Kidney epithelial cell (primary cell): ENCODE measurements at places on chromosomes 5 and 9.

DNA sequence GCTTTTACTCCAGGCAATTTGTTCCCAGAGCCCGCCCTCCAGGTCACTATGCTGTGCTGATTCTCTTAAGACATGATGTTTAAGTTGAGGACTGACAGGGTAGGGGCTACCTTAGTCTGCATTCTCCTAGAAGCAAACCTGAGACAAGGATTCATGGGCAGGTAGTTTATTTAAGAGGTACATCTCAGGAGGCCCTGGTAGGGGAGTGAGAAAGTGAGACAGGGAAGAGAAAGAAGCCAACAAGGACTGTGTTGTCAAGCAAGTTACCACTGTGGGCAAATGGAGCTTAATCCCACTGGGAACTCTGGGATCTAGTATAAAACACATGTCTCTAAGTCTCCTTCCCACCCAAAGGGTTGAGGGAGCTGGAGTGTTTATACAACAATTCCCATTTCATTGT lies 43.6 kb upstream of the FSTL4 start:
- no peak for DNase-seq

DNA sequence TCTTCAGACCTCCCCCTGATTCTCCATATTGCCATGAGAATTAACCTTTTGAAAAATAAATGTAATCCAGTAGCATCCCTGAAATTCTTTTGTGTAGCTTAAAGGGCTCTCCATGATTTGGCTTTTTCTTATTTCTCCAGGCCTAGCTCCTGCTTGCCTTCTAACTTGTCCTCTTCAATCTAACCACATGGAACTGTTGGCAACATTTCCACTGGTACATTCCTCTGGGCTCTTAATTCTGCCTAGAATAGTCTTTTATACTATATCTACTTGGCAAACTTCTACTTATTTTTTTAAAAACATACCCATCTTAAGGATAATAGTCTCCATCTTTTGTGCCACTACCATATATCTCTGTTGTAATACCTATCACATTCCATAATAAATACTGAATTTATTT lies 54.1 kb downstream of the GNG10 start:
- DNase-seq = no peak

GRCh38 chr5:145912594-145912993 lies 23.8 kb upstream of the SH3RF2 start:
- DNase-seq = no peak

DNA sequence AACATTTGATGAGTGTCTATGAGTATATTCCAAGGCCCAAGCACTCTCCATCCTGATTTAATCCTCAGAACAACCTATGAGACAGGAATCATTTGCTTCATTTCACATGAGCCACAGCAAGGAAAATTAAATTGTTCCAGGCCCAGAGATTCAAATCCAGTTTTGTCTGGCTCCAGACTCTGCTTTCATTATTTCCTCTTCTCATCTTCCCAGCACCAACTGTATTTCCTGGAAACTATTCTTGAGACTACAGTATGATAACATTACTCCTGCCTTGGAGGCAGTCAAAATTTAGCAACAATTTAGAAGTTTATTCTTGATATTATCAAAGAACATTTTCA lies 194.5 kb downstream of the ZNF608 start:
- no peak for DNase-seq

DNA sequence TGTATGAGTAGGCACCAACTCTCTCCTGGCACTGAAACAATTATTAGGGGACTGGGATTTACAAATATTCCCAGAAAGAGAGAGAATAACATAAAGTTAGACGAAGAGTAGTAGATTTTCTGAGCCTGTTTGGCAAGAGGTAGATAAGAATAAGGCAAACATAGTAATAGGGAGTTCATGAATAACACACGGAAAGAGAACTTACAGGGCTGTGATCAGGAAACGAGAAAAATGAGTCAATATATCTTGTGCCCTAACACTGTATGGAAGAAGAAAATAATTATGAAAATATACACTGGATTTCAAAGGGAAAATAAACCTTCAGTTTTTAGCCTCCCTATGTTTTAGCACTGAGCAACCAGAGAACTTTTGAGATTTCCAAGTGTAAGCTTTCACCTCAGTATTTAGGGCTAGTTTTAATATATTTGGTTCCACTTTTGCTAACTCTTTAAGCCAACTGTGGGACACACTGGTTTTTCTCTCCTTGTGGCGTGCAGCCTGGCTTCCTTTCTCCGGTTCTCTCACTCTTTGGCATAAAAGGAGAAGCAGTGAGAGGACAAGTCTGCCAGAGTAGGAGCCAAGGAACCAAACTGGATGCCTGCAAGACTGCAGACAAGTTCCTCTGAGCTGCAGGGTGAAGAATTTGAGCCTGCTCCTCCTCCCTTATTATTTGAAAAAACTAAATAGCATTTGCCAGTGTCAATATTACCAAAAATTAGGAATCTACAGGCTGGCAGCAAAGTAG lies 6.6 kb upstream of the KCNN2 start:
- DNase-seq = no peak

- no peak for DNase-seq
These were observed 230.1 kb downstream of the PAX5 start for GRCh38 chr9:36803961-36804360.

DNA sequence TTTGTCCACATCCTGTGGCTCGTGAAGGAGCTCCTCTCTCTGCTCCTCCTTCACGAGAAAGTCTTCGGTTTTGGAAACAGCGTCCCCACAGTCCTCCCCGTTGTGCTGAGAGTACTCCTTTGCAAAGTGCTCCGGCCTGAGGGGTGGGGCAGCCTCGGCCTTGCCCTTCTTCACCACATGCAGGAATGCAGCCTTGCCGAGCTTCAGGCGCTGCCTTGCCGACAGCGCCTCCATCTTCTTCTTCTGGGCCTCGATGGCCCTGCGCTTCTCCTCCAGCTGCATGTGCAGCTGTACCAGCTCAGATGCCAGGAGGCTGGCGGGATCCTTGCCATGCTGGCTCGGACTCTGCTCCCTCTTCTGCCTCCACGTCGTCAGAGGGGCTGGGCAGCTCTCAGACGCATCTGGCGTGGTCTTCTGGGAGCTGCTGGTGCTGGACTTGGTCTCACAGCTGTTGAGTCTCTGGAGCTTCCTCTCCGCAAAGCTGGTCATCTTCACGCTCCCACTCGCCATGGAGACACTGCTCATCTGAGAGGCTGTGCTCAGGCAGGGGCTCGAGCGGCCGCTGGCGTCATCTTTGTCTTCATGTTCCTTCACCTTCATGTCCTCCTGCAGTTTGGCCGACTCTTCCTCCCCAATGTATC lies 85.5 kb downstream of the CAMSAP1 start:
- no peak for DNase-seq

DNA sequence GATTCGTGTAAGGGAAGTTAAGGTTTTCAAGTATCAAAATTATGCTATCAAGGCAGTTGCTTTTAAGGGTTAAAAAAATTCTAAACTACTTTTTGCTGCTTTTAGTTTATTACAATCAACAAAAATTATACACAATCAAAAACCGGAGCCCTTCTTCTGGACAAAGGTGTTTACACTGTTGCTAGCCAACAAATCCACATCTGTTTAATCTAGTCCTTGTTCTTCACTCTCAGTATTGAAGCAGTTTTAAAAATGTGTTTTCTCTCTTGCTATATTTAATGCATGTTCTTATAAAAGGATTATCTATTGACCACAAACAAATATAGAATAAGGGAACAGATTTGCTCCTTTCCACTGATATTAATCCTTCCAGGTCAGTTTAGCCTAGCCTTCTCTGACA lies 2.5 kb downstream of the FEM1C start:
- no peak for DNase-seq

DNA sequence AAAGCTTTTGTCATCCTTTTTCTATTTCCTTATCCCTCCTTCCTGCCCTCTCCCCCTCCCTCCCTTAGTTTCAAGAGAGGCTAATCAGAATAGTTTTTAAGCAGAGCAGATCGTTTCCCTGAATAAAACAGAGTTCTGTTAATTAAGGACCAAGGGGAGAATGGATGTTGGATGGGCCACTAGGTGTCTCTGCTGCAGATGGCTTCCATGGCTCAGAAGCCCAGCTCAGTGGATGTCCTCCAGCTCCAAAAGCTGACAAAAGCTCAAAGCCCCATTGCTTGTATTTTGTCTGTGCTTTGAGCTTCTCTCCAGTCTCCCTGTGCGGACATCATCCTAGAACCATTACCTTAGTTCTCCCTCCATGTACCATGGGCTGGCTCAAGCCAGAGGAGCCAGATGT lies 21.0 kb upstream of the NPR3 start:
- no peak for DNase-seq

DNA sequence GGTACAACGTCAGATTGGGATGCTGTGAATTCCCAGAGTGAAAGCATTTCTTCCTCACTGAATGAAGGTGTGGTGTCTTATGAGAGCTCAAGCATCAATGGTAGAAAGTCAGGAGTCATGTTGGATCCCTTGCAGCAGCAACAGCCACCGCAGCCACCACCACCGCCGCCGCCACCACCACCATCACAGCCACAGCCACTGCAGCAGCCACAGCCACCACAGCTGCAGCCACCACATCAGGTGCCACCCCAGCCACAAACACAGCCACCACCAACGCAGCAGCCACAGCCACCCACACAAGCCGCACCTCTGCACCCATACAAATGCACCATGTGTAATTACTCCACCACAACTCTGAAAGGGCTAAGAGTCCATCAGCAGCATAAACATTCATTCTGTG lies 62.4 kb downstream of the ZNF462 start:
- DNase-seq = no peak

DNA sequence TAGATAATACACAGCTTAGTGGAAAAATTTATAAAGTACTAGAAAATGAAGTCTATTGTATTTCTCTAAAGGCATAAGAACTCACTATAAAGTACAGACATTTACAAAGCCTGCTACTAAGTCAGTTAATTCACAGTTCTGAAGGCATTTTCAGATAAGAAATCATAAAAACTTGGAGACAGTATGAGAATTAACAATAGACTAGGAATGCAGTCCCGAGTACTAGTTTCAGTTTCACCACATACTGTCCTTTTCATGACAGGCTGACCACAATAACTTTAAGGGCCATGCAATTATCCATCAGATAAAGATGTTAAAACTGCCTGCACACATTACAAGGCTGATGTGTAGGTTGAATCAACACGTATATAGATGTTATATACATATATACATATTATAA lies 362.6 kb upstream of the SMC2 start:
- no peak for DNase-seq

- DNase-seq = no peak
These were observed 21.8 kb upstream of the SARDH start for GRCh38 chr9:133759946-133760345.

DNA sequence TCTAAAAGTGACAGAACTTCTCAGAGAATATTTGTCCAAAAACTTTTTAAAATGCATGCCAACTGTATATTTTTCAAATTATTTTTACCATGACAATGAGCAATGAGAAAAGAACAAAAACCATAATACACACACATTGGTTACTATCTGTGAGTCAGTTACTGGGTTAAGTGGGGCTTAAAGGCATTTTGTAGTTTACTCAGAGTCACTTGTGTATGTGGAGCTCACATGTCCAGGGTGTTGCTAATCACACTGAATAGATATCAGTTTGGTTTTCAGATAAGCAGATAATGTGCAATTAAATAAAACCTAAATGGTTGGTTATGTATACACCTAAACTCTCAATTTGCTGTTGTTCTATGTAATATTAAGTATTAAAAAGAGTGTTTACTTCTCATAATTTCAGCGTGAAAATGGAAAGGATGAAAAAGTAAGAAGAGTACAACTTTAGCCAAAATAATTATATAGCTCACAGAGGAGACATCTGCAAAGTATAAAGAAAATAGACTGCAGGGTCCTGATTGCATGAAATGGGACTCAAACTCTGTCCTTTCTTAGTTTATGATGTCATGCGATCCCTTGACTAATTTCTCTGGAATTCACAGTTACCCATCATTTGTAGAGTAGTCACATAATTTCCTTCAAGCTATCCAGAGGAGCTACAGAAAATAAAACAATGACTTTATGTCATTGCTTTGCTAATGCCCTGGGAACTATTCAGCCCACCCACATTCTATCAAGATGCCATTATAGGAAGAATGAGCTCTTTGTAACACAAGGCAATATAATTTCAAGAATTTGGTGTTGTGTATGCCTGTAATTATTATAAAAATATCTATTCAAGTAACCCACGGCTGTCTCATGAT lies 388.0 kb upstream of the ZNF608 start:
- DNase-seq = peak; percentile 76

GRCh38 chr9:113556877-113557593 lies 93.5 kb downstream of the RGS3 start:
- DNase-seq = no peak

- no peak for DNase-seq
These were observed 6.8 kb downstream of the KDM4C start for GRCh38 chr9:6764523-6764922.

DNA sequence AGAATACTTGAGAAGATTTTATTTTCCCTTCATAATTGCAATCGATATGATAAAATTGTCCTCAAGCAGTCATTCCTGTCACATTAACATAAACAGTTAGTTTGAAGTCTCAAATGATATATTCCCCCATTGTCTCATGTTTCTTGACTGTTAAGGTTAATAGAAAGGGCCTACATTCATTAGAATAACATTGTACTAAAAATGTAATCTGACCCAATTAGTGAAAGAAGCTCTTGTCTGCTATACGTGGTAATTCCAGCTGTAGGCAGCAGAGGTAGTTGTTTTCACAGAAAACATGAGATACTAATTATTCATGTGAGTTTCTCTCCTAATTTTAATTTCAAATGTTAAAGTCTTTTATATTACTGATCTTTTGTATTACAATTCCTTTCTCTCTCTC lies 25.9 kb upstream of the AP3B1 start:
- no peak for DNase-seq

GRCh38 chr5:173472164-173472563 lies 143.9 kb upstream of the STC2 start:
- DNase-seq = peak; percentile 83

- DNase-seq = no peak
These were observed 41.0 kb upstream of the FCN2 start for GRCh38 chr9:134839455-134840125.

DNA sequence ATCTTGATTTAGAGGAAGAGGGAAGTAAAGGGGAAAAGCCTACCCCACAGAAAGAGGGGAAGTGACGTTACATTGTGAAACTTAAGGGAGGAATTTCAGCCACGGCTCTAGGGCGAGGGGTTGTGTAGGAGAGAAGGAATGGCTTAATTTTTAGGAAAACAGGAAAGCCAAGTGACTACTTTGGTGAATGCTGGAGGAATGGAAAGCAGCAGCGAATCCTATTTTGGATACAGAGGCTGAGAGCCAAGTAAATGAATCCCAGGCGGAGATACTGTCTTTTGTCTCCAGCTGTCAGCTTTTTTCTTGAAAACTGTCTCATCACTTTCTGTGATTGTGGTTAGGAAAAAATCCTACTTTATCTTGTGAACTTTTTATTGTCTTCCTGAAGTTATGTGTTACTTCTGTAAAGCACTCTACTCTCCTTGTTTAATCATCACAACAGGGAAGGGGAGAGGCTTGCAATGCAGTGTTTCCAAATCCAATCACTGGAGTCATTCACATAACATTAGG lies 188.4 kb downstream of the TSSK1B start:
- DNase-seq = no peak

DNA sequence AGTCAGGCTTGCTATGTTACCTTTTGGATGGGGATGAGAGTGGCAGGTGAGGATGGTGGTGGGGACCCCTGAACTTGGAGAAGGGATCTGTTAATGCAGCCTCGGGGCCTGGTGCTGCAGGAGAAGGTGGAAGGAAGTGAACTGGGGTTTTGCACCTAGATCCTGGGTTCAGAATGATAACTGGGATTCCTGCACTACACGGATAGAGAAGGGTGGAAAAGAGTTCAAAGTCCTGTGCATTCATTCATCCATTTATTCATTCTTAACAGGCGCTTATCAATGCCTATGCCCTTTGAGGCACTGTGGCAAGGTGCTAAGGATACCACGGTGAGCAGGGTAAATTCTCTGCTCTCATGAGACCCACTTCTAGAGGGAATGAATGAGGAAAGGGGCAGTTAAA lies 41.7 kb upstream of the TJP2 start:
- DNase-seq = no peak
